ENCODE measurements at places on chromosomes 12 and 14.

DNA sequence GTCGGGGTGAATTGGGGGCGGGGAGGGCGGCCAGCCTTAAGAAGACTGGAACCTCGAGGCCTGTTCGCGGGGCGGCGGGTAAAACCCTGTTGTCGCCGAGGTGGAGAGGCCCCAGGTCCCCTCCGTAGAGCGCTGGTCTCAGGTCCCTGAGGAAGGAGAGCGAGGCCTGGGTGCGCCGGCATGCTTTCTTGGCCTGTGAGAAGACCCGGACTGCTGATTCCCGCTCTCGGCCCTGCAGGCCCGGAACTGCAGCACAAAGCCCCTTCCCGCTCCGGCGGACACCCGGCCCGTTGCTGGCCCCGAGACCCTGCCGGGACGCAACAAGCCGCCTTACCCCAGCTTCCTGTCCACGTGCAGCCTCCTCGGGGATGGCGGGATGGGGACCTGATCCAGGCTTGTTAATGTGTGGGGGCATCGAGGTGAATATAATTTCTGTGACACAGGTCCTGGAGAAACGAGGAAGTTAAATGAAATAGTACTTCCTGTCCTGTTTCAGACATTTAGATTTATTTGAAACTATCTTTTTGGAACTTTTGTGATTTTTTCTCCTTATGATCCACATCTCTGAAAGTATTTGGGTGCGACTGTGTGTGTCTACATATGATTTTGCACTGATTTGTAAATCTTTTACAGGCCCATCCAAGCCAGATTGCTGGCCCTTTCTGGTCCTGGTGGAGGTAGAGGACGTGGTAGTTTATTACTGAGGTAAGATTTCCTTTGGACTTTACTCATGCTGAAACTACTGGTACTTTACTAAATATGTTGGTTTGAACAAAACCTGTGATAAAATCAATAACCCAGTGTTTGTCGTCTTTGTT is 600 bp downstream of the PNN start:
- DNase-seq = no peak

GRCh38 chr12:46107591-46107990 is 117.2 kb upstream of the SCAF11 start:
- DNase-seq = no peak

- peak; percentile 61 for DNase-seq
These were observed 5.1 kb upstream of the MAGOHB start for GRCh38 chr12:10618338-10618987.

DNA sequence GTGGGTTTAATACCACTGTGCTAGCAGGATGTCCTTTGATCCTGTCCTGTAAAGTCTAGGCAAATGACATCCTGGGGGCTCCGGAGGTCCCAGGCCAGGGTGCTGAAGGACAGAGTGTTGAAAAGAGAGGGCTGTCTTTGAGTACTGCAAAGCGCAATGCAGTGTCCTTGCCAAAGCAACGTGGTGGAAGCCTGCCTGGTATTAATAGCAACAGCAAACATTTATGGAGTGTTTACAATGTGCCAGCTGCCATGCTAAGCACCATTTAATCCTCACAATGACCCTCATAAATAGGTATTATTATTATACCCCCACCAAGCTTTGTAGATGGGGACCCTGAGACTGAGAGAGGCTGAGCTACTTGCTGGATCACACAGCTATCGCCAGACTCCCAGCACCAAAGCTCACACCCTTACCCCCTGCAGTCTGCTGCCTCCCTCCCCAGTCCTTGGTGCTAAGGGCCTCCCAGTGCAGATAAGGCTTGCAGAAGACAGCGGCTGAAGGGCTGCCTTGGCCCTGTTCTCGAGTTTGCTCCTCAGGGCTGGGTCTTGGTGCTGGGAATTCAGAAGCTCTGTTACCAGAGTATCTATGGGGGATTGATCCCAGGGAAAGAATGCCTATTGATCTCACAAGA is 427.7 kb downstream of the FUT8 start:
- no peak for DNase-seq

- DNase-seq = no peak
These were observed 108.6 kb downstream of the BCL11B start for GRCh38 chr14:99163446-99163845.

- no peak for DNase-seq
These were observed 158.0 kb upstream of the CCND2 start for GRCh38 chr12:4115570-4115969.

DNA sequence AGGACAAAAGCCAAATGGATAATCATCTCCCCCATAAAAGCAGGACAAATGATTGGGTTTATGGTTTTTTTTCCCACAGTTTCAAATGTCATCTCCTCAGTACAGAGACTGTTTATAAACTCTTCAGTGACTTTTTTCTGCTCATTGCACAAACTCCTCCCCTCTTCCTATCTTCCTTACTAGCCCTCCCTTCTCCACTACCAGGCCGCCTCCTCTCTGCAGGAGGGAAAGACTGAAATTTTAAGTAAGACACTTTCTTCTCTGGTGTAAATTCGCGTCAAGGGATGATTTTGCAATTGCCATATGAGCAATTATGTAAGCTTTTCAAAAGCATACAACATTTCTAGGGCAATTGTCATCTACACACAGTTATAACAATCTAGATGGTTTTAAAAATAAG is 37.0 kb downstream of the BTG1 start:
- peak; percentile 43 for DNase-seq

DNA sequence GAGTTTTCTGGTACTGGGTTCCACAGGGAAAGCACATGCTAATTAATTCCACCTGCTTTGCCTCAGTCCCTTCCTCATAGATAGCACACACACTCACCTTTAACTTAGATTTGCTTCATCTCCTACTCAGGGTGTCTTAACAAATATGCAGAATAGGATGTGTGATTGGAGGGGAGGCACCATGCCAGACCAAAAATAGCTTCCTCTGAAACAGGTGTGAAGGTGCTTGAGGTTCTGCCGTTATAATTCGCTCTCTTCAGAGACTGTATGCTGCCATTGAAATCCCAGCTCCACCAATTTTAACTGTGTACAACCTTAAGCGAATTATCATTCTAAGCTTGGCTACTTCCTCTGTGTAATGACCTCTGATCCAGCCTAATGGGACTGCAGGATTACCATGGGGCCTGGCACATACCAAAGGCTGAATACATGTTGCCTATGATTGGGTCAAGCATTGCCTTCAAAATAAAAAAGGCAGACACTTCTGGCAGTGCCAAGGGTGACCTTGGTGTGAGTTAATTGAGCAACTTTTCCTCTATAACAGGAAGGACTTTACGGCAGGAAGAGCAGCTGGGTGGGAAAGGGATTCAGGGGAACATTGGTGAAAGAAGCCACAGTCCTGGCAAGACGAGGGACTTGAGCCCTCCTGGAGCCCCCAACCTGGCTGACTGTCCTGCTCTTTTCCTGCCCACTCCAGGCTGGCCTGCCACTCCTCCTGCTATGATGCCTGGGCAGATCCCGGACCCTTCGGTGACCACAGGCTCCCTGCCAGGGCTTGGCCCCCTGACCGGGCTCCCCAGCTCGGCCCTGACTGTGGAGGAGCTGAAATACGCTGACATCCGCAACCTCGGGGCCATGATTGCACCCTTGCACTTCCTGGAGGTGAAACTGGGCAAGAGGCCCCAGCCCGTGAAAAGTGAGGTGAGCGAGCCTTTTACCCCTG is 9.7 kb downstream of the JDP2 start:
- DNase-seq = no peak

Measured in skeletal muscle cell (primary cell).